ENCODE measurements at places on chromosomes 5 and 9.

GRCh38 chr5:175253597-175253996 is 190.4 kb downstream of the DRD1 start:
- DNase-seq = no peak

GRCh38 chr9:109453210-109453842 is 44.8 kb downstream of the PTPN3 start:
- no peak for DNase-seq

GRCh38 chr9:109182940-109183798 is 16.1 kb upstream of the FRRS1L start:
- no peak for DNase-seq

GRCh38 chr9:19424176-19424779 is 15.5 kb downstream of the ACER2 start:
- DNase-seq = no peak

- DNase-seq = no peak
Observed at GRCh38 chr5:73900566-73900965, 274.6 kb downstream of the ARHGEF28 start.

DNA sequence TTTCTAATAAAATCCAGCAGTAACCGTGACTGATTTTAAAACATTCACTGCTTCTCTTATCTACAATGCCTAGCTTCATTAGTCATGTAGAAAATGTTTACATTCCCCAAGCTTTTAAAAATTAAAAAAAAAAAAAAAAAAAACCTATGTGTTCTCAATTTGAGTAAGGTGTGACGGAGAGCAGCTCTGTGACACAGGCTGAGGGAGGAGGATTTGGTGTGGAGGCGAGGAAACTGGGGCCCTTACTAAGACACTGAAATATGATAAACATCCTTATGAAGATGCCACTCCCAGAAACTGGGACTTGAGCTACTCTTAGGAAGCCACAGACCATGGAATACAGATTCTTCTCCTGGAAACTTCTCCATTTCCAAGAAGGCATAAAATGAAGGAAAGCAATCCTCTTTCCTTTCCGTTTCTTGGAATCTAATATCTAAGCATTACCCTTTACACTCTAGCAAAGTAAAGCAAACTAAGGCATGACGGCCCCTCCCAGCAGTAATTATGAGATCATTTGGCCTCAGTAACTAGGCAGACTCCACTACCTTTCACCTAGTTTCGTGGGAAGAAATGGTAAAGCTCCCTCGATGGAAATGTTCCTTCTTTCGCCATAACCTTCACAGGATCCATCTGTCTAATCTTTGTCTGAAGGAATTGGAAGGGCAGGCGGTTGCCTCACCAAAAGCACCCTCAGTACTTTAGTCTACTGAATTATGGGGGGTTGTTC is 23.5 kb downstream of the GRAMD2B start:
- no peak for DNase-seq

GRCh38 chr5:157816682-157817386 is 42.1 kb downstream of the CLINT1 start:
- no peak for DNase-seq

DNA sequence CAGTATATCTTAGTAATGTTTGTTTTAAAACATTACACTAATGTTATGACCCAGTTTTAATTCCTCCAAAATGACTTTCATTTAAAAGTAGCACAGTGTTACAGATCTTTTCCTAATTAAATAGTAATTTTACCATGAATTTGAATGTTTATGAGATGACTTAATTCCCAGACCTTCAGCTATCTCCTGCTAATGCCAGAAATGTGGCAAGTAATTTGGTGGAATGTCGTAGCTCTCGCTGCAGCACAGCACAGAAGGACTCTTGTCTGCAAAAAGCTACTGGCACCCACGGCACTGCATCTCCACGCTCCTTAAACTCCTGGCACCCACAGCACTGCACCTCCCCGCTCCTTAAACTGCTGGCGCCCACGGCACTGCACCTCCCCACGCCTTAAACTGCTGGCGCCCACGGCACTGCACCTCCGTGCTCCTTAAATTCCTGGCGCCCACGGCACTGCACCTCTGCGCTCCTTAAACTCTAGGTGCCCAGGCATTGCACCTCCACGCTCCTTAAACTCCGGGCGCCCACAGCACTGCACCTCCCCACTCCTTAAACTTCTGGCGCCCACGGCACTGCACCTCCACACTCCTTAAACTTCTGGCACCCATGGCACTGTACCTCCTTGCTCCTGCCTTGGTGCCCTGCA is 163.1 kb downstream of the CDK5RAP2 start:
- no peak for DNase-seq

GRCh38 chr5:139092741-139093343 is 105.3 kb downstream of the SIL1 start:
- DNase-seq = no peak

DNA sequence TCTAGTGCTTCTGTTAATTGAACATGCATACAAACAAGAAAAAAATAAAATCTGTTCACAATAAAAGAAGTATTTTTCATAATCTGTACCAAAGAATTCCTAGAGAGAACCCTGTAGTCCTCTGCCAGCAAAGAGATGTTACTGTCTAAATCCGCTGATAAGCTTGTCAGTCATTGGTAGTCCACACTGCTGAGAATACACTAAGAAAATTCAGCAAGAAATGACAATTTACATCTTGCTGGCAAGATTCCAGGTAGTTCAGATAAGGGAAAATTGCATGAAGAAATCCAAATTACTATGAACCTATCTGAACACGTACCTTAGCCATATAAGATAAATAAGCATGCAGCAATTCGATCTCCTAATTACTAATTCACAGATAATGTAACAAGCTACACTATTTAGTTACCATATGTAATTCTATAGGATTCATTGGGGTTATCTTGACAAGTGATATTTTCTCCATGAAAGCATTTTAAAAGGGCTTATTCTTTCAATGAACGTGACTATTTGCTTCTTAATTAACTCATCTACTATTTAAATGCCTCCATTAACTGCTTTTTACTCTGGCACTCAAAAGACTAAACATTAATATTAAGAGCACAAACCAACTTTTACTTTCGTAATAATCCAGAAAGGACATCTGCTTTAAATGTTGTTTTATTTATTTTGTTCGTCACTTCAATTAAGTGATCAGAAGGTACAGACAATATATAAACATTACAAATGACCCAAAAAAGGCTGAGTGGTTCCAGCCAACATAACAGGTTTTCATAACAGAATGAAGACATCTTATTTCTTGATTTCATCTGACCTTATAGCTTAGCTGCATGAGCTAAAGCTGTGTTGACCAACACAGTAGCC is 9.7 kb downstream of the MPDZ start:
- DNase-seq = no peak

GRCh38 chr5:96577909-96578308 is 84.3 kb upstream of the CAST start:
- DNase-seq = no peak

GRCh38 chr5:51890435-51891116 is 507.3 kb downstream of the ISL1 start:
- no peak for DNase-seq

DNA sequence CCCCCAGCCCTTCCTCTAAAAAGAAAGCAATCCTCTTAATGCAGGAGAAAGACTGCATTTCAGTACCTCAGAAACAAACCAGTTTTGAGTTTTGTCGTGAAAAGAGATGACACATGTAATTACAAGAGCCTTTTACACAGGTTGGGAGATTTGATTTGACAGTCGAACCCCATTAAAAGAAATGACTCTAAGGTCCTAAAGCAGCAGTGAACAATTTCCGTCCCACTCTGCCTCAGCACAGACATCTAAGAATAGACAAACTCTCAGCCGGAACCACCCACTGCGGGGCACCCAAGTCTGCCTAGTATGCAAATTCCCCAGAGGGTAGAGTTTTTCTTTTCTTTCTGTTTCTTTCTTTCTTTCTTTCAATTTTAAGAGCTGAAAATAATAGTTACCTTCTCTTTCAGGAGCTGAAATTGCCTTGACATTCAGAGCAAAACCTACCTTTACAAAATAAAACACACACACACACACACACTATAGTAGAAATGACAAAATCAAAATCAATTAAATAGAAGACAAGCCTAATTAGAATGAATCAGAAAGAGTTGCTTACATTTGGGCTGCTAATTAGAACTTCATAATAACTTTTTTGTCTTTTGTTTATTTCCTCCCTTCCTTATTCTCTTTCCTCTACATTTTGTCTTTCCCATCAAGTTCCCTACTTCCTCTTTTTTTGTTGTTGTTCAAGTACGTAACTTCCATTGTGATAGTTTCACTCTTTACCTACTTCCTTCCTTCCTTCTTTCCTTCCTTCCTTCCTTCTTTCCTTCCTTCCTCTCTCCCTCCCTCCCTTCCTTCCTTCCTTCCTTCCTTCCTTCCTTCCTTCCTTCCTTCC is 65.1 kb downstream of the BASP1 start:
- DNase-seq = no peak

GRCh38 chr5:119341452-119342349 is 14.1 kb upstream of the TNFAIP8 start:
- no peak for DNase-seq

GRCh38 chr9:111891910-111892499 is 4.6 kb upstream of the UGCG start:
- DNase-seq = no peak

GRCh38 chr5:68251804-68252522 is 36.4 kb downstream of the PIK3R1 start:
- DNase-seq = no peak

GRCh38 chr5:142181096-142181495 is 72.5 kb downstream of the NDFIP1 start:
- no peak for DNase-seq

DNA sequence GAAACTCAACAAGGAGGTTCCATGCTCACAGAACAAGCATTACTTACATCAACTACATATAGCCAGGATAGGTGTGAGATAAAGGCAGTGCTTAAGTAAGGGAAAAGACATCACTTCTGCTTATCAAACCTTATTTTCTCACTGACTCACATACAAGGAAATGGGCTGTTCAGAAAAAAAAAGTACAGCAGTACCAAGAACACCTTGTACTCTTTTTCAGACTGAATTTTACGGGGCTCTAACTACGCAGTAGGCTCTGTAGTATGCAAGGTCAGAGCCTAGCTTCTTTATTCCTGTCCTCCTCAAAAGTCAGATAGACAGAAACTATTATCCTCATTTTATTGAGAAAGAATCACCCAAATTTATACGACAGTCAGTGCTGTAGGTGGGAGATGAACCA is 5.8 kb downstream of the PSMB7 start:
- DNase-seq = no peak

GRCh38 chr9:131567910-131568309 is 22.6 kb downstream of the PRRT1B start:
- DNase-seq = no peak

GRCh38 chr9:27856748-27857147 is 283.5 kb upstream of the C9orf72 start:
- DNase-seq = no peak

GRCh38 chr9:114898741-114899140 is 31.6 kb downstream of the TNFSF8 start:
- no peak for DNase-seq

GRCh38 chr9:33817327-33818166 is 587 bp downstream of the UBE2R2 start:
- peak; percentile 26 for DNase-seq

DNA sequence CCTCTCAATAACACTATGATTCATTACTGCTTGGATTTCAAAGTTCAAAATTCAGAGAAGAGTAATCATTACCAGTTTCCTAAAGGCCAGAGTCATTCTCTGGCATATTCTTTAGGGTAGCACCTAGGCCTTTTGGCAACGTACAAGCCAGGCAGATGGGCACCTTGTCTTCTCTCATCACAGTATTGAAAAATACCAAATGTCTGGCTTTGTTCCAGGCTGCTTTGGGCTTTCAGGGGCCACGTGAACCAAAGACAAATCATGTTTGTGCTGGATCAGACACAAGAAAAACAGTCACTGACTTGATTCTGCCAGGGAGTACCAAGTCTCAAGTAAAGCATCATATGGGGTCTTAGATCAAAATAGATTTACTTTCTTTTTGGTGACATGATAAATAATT is 15.5 kb downstream of the MEGF9 start:
- DNase-seq = no peak

GRCh38 chr5:80034962-80035821 is at the start of gene THBS4:
Gene THBS4 (plus strand): TSS chr5:80035348. CDS start chr5:80035538, 190 bp downstream.
- DNase-seq = no peak

DNA sequence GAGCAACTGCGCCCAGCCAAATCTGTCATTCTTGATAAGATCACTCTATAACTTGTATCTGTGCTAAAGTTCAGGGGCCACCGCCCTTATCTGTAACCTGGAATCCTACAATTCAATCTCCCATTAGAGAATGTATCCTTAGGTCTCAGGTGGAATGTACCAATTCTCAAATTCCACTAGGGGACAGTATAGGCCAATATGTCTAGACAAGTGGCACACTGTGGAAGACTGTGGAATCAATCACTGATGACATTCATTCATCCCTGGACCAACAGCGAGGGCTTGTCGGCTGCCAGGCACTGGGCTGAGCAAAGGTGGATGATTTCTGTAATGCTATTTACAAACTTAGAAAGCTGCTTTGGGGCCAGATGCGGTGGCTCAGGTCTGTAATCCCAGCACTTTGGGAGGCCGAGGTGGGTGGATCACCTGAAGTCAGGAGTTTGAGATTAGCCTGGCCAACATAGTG is 28.7 kb upstream of the MEGF9 start:
- DNase-seq = no peak

- DNase-seq = no peak
Observed at GRCh38 chr5:4584982-4585381, 555.1 kb upstream of the ADAMTS16 start.

GRCh38 chr5:87029951-87030350 is 237.7 kb upstream of the RASA1 start:
- DNase-seq = no peak

DNA sequence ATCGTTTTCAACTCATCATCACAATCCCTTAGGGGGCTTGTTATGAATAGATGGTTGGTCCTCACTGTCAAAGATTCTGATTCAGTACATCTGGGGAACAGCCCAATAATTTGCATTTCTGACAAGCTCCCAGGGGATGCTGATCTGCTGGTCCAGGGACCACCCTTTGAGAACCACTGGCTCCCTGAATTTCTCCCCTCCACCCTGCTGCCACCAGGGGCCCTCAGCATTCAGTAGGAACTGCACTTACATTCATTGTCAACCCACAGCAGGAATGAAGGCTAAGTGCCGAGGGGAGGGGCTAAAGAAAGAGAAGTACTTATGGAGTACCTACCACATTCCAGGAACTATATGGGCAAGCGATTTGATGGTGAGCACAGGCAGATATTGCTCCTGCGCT is 85.9 kb downstream of the BOD1 start:
- no peak for DNase-seq

- DNase-seq = no peak
Observed at GRCh38 chr5:98163796-98164493, 609.5 kb upstream of the RGMB start.

- no peak for DNase-seq
Observed at GRCh38 chr5:143314099-143314498, 89.4 kb downstream of the NR3C1 start.

GRCh38 chr9:36154331-36154952 is 14.7 kb upstream of the CCIN start:
- no peak for DNase-seq

GRCh38 chr5:56327809-56328208 is 94.7 kb upstream of the ANKRD55 start:
- DNase-seq = no peak
